Smooth muscle cell of bladder (primary cell): ENCODE measurements at places on chromosomes 12 and 14. TPM values are rescaled to one million over a fixed set of nuclear protein-coding genes. Genes with fewer than 3 reads are reported as not detected.

The IQSEC3 gene
- total RNA-seq = 1.4 and 1.6 TPM in 2 replicates

The NFE2 gene
- 0.18 and 0.28 TPM in 2 replicates for total RNA-seq

The GPRC5D gene
- total RNA-seq = not detected in 2 replicates

The PTPRO gene
- 0.85 and 1.3 TPM in 2 replicates for total RNA-seq

The CLEC9A gene
- not detected in 2 replicates for total RNA-seq

The NOXRED1 gene
- 0.09 and 0.14 TPM in 2 replicates for total RNA-seq

The C1R gene
- 197 and 242 TPM in 2 replicates for total RNA-seq

The HOXC12 gene
- not detected in 2 replicates for total RNA-seq

The PYGL gene
- 78.5 and 100 TPM in 2 replicates for total RNA-seq

The FBRSL1 gene
- 1.0 and 1.1 TPM in 2 replicates for total RNA-seq

The TMEM63C gene
- total RNA-seq = 0.65 and 0.71 TPM in 2 replicates

The PTCSC3 gene
- not detected in 2 replicates for total RNA-seq

The MMP14 gene
- total RNA-seq = 348 and 486 TPM in 2 replicates

The CLEC1B gene
- total RNA-seq = not detected in 2 replicates

The KCNK10 gene
- not detected in 2 replicates for total RNA-seq

The FGD6 gene
- total RNA-seq = 3.6 and 6.2 TPM in 2 replicates

The FAM90A1 gene
- total RNA-seq = under 0.01 and 0.09 TPM in 2 replicates

The OR6C2 gene
- not detected in 2 replicates for total RNA-seq

The PTMS gene
- total RNA-seq = 18.7 and 28.0 TPM in 2 replicates

The SOAT2 gene
- 0.09 TPM in 1 of 2 replicates, not detected in the other for total RNA-seq

The SERPINA4 gene
- not detected in 2 replicates for total RNA-seq

The SLC25A21 gene
- total RNA-seq = 0.57 and 1.2 TPM in 2 replicates
